Naive B cell (primary cell): ENCODE measurements at places on chromosomes 11 and 22. TPM values are rescaled to one million over a fixed set of nuclear protein-coding genes. Genes with fewer than 3 reads are reported as not detected.
A peak's percentile ranks its signal among the peaks of the same experiment; 100 is the strongest.

- no peak for DNase-seq
- no peak overlapping the region for H3K4me3 ChIP-seq
- peaks cover 11% of the 10 kb centered on the region for H3K4me1 ChIP-seq
- no peaks in the 10 kb centered on the region for H3K36me3 ChIP-seq
- H3K27ac ChIP-seq: no peak overlapping the region
Measured at GRCh38 chr11:69470793-69471728, 10.4 kb upstream of the LINC01488 start.

DNA sequence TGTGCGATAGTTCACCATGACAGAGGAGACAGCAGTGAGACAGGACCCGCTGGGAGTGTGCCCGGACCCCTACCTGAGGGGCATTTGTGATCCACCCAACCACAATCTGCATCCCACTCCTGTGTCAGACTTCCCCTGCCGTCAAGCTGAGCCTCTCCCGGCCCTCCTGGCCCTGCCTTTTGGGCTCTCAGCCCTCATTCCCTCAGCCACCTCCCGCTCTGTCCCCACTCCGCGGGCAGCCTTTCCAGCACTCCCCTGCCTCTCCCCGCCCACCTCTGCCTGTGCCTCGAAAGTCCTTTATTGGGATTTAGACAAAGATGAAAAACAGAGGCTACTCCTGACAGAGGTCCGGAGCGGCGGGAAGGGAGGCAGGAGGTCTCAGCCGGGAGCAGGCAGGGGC lies 4.2 kb downstream of the NFAM1 start:
- H3K4me1 ChIP-seq: peaks cover 3% of the 10 kb centered on the region
- no peaks in the 10 kb centered on the region for H3K36me3 ChIP-seq
- no peak overlapping the region for H3K27ac ChIP-seq
- DNase-seq: no peak

CHRM1 gene
- polyA plus RNA-seq: not detected

PKP3 gene
- not detected for polyA plus RNA-seq

GRCh38 chr22:47176573-47177333 lies 414.3 kb downstream of the TBC1D22A start:
- peaks cover 20% of the 10 kb centered on the region for H3K36me3 ChIP-seq
- no peak overlapping the region for H3K4me3 ChIP-seq
- DNase-seq: no peak
- H3K27ac ChIP-seq: no peak overlapping the region

- H3K36me3 ChIP-seq: no peaks in the 10 kb centered on the region
- no peak for DNase-seq
- H3K4me1 ChIP-seq: peaks cover 8% of the 10 kb centered on the region
- no peak overlapping the region for H3K27ac ChIP-seq
Measured at GRCh38 chr11:2084721-2085120, 54.5 kb downstream of the IGF2 start.

GRCh38 chr11:122863704-122864326 lies 18.7 kb upstream of the JHY start:
- H3K36me3 ChIP-seq: no peaks in the 10 kb centered on the region
- peaks cover 5% of the 10 kb centered on the region for H3K4me1 ChIP-seq
- no peak overlapping the region for H3K27ac ChIP-seq
- peaks cover 9% of the 10 kb centered on the region for H3K27me3 ChIP-seq

- H3K27me3 ChIP-seq: no peaks in the 10 kb centered on the region
- no peak for DNase-seq
- H3K36me3 ChIP-seq: no peaks in the 10 kb centered on the region
Measured at GRCh38 chr11:133742353-133742752, 103.0 kb downstream of the SPATA19 start.

- DNase-seq: no peak
- peak overlapping the region; percentile 42 for H3K27ac ChIP-seq
- peaks cover 38% of the 10 kb centered on the region for H3K4me1 ChIP-seq
- H3K27me3 ChIP-seq: no peaks in the 10 kb centered on the region
Measured at GRCh38 chr22:46609175-46609690, 11.0 kb upstream of the GRAMD4 start.

SPA17 gene
- polyA plus RNA-seq: 1.7 TPM

TPP1 gene
- polyA plus RNA-seq: 198 TPM

TBX10 gene
- polyA plus RNA-seq: not detected

LUZP2 gene
- not detected for polyA plus RNA-seq

DNA sequence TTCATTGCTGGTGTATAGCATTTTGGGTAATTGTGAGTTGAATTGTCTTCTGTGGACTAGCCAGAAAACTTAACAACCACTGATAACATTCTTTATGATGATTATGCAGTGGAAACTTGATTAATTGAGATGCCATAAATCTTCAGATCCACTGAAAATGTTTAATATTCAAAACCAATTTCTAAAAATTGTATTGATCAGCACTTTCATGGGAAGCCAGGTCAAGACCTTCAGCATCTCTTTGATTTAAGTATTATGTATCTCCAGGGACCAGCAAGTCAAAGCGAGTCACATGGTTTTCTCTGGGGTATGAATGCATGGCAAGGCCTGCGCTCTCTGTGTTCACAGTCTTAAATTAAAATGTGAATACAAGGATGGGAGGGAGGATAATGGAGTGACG lies 596.9 kb downstream of the OPCML start:
- H3K4me3 ChIP-seq: no peak overlapping the region
- no peaks in the 10 kb centered on the region for H3K36me3 ChIP-seq
- no peak overlapping the region for H3K27ac ChIP-seq
- no peaks in the 10 kb centered on the region for H3K27me3 ChIP-seq

DNA sequence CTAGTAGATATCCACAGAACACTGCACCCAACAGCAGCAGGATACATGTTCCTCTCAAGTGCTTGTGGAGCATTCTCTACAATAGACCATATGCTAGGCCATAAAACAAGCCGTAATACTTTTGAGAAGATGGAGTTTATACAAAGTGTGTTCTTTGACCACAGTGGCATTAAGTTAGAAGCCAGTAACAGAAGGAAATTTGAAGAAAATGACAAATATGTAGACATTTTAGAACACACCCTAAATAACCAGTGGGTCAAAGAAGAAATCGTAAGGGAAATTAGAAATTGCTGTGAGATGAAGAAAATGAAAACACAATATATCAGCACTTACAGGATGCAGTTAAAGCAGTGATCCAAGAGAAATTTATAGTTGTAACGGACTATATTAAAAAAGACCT lies 163.4 kb downstream of the TBC1D22A start:
- peak overlapping the region; percentile 7 for H3K27ac ChIP-seq
- H3K36me3 ChIP-seq: peaks cover 15% of the 10 kb centered on the region
- no peak for DNase-seq
- no peak overlapping the region for H3K4me3 ChIP-seq

GRCh38 chr22:27557286-27558008 lies 244.1 kb downstream of the MN1 start:
- no peak overlapping the region for H3K4me3 ChIP-seq
- no peaks in the 10 kb centered on the region for H3K36me3 ChIP-seq
- no peaks in the 10 kb centered on the region for H3K27me3 ChIP-seq
- no peak for DNase-seq
- no peaks in the 10 kb centered on the region for H3K4me1 ChIP-seq

- no peak overlapping the region for H3K27ac ChIP-seq
- no peak for DNase-seq
- H3K4me1 ChIP-seq: no peaks in the 10 kb centered on the region
Measured at GRCh38 chr11:44764583-44764982, 37.8 kb downstream of the TSPAN18 start.

CEP164 gene
- polyA plus RNA-seq: 8.4 TPM

GRCh38 chr11:9379041-9379440 lies 5.4 kb upstream of the IPO7 start:
- H3K4me1 ChIP-seq: peaks cover under 1% of the 10 kb centered on the region
- no peak overlapping the region for H3K27ac ChIP-seq
- no peaks in the 10 kb centered on the region for H3K27me3 ChIP-seq
- DNase-seq: no peak
- H3K4me3 ChIP-seq: no peak overlapping the region

OR6X1 gene
- not detected for polyA plus RNA-seq

LRRN4CL gene
- polyA plus RNA-seq: not detected

DNA sequence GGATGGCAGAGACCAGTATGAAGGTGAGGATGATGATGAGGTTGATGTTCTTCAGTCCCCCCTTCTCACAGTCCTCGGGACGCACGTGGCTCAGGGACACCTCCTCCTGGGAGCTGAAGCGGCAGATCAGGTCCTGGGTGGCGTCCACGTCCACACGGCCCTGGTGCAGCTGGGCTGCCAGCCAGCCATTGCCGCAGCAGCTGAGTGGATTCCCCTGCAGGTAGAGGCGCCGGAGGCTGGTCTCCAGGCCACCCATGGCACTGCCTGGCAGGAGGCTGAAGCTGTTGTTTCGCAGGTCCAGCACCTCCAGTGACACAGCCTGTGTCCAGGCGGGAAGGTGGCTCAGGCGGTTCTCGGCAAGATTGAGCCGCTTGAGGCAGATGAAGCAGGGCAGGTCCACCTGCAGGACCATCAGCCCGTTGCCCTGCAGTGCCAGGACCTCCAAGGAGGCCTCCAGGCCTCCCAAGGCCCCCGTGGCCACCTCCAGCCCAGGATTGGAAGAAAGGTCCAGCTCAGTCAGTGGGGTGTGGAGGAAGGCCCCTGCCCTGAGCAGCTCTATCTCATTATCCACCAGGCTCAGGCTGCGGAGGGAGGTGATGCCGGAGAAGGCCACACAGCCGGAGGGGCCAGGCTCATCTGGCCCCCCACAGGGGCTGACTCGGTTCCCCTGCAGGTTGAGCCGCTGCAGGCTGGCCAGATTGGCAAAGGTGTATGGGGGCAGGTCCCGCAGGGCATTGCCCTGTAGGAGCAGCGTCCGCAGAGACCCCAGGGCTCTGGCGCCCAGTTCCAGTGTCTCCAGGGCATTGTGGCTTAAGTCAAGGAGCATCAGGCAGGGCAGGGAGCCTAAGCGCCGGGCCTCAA lies 10.6 kb downstream of the LRRC32 start:
- H3K27ac ChIP-seq: no peak overlapping the region
- H3K4me3 ChIP-seq: no peak overlapping the region
- DNase-seq: no peak
- H3K4me1 ChIP-seq: peaks cover 41% of the 10 kb centered on the region
- no peaks in the 10 kb centered on the region for H3K36me3 ChIP-seq

FREY1 gene
- polyA plus RNA-seq: not detected

- peak overlapping the region; percentile 54 for H3K4me3 ChIP-seq
- peaks cover 12% of the 10 kb centered on the region for H3K4me1 ChIP-seq
- H3K27me3 ChIP-seq: peaks cover 70% of the 10 kb centered on the region
- no peaks in the 10 kb centered on the region for H3K36me3 ChIP-seq
- DNase-seq: no peak
Measured at GRCh38 chr11:9092853-9093778, 1.7 kb upstream of the SCUBE2 start.

DNA sequence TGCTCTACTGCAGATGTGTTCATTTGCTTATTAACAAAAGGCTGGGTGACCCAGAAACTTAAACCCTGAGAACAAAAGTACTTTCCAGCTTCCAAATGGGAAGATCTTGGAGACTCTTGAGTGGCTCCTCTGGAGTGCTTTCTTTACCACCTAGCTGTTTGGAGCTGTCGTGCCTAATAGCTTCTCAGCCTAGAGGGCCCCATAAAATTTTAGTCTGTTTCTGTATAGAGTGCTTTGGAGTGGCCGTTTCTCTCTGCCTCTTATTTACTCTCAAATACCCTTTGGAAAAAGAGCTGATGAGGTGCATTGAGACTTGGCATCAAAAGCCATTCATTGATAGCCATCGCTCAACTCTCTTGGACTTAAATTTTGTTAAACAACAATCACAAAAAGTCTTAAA lies 50.7 kb downstream of the ZNRF3 start:
- no peak overlapping the region for H3K4me3 ChIP-seq
- peaks cover 14% of the 10 kb centered on the region for H3K27me3 ChIP-seq
- H3K4me1 ChIP-seq: peaks cover 11% of the 10 kb centered on the region
- DNase-seq: no peak
- H3K36me3 ChIP-seq: no peaks in the 10 kb centered on the region

ELP4 gene
- 19.8 TPM for polyA plus RNA-seq

- no peaks in the 10 kb centered on the region for H3K27me3 ChIP-seq
- H3K4me3 ChIP-seq: peak overlapping the region; percentile 97
- peaks cover 33% of the 10 kb centered on the region for H3K4me1 ChIP-seq
- H3K27ac ChIP-seq: peak overlapping the region; percentile 94
- DNase-seq: no peak
Measured at GRCh38 chr22:23913306-23913660, 19.1 kb downstream of the MIF start.

PRR33 gene
- polyA plus RNA-seq: not detected

MTMR2 gene
- polyA plus RNA-seq: 11.9 TPM

GRCh38 chr11:63262547-63262946 lies 19.1 kb upstream of the SLC22A25 start:
- no peak overlapping the region for H3K27ac ChIP-seq
- no peak overlapping the region for H3K4me3 ChIP-seq
- peaks cover 46% of the 10 kb centered on the region for H3K27me3 ChIP-seq
- no peaks in the 10 kb centered on the region for H3K36me3 ChIP-seq
- no peaks in the 10 kb centered on the region for H3K4me1 ChIP-seq
